NCI-H1092 (cell line): ENCODE measurements at places on chromosomes 6 and 20.

GRCh38 chr20:1450926-1451491 is 15.6 kb downstream of the NSFL1C start:
- DNase-seq, result no peak

GRCh38 chr6:154164397-154164796 is 125.4 kb downstream of the OPRM1 start:
- no peak for DNase-seq

- DNase-seq, result no peak
These were observed 188.6 kb downstream of the ZDHHC14 start for GRCh38 chr6:157569543-157569942.

DNA sequence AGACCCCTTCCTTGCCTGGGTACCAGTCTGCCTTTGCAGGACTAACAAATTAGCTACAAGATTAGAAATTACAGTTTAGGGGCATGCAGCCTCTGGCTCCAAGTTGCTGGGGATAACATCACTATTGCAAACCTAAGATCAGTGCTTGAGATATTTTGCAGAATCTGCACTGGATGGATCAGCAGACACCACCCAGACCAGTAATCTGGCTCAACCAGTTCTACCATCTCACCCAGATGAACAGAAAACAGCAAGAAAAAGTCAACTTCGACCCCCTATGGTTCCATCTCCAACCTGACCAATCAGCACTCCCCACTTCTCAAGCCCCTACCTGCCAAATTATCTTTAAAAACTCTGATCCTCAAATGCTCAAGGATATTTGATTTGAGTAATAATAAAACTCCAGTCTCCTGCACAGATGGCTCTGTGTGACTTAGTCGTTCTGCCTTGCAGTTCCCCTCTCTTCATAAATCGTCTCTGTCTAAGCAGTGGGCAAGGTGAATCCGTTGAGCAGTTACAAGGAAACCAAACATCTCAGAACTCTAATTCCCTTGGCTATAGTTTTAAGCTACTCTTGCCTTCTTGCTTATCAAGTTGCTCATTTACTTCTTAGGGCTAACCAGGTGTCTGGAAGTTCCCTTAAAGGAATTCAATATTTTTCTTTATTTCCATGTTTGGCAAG is 16.1 kb upstream of the LMBRD1 start:
- DNase-seq, result no peak

DNA sequence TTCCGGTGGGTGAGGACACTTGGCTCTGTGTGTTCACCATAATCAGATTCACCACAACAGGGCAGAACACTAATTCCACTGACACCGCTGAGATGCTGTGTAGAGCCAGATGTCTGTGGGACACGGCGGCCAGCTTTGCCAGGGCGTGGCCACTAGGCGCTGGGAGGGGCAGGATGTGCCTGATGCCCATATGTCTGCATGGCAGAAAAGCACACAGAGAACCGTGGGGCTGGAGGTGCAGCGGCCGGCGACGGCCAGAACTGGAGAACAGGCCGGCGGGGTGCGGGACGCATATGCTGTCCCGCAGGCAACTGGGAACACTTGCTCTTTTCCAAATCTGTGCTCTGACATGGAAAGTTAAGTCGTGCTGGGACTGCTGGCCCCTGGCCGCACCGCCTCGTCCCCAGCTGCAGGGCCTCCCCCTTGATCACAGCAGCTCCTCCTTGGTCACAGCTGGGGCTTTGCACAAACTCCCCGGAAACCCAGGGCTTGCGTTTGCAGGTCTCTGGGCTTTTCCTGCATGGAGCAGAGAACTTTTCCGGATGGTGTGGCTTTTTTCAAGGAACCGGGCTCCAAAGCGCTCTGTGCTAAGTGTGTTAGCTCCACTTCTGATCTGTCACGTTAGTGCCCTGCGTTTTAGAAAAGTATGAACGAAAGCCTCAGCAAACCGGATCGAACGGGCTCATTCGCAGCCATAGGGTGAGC is 31.1 kb downstream of the NTSR1 start:
- no peak for DNase-seq

GRCh38 chr6:89438248-89438647 is 5.3 kb downstream of the ANKRD6 start:
- no peak for DNase-seq

DNA sequence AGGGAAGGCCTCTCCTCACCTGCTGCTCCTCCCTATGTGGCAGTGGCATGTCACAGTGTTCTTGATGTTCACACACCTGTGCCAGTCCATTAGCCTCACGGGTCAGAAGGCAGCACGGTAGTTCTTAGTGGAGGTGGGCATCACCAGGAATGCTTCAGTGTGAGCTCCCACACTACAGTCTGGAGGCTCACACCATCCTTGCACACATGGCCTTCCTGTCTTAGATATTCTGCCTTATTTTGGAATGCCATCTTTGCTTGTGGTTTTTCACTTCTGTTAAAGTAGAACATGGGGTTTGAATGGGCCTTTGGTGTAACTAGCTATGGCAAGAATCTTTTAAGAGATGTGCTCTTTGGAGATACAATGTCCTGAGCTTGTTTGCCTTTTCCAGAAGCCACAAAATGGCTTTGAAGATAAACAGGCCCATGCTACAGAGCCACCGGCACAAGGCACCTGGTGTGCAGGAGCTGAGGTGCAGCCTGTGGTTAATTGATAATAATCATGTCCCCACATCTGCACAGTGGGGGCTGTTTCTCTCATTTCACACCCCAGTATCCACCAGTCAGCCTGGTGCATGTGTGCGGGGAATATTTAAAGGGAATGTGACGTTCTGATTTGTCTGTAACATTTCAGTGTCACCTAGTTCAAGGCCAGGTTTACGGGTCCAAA is 3.2 kb upstream of the SLC17A9 start:
- DNase-seq, result no peak

GRCh38 chr6:19547507-19547906 is 289.7 kb upstream of the ID4 start:
- no peak for DNase-seq

GRCh38 chr6:44074439-44074812 is 52.8 kb downstream of the MRPL14 start:
- DNase-seq, result no peak

DNA sequence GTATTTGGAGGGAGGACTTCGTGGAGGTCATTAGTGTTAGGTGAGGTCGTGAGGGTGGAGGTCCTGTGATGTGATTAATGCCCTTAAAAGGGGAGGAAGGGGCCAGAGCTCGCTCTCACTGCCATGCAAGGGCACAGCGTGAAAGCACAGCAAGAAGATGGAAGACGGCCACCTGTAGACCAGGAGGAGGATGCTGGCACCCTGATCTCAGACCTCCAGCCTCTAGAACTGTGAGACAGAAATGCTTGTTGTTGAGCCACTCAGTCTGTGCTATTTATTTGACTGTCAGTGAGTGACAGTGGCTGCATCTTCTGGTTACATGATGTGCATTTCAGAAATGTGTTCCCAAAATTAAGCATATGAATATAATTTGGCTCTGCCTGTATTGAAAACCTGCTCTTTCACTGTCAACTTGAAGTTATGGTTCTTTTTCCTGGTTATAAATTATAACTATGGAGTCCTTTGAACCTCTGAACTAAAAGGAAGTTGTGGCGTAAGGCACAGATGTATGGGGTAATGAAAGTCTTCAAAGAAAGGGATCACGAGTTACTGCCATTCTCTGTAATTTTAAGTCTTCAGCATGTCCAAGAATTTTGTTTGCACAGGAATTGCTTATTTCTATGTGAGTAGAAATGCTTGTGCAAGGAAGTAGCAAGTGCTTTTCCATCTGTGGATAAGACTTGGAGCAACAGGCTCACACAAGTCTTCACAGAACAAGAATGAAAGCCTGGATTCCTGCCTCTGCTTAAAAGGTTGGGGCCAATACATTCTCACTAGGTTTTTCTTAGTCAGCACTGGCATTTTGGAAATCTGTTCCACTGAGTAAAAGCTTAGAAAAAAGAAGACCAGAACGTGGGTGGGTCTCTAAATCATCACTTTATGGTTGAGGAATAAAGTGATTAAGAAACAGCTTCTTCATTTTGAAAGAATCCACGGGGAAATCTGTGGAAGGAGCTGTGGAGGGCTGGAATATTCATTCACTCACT is 10.3 kb downstream of the PPP1R14C start:
- DNase-seq, result no peak

DNA sequence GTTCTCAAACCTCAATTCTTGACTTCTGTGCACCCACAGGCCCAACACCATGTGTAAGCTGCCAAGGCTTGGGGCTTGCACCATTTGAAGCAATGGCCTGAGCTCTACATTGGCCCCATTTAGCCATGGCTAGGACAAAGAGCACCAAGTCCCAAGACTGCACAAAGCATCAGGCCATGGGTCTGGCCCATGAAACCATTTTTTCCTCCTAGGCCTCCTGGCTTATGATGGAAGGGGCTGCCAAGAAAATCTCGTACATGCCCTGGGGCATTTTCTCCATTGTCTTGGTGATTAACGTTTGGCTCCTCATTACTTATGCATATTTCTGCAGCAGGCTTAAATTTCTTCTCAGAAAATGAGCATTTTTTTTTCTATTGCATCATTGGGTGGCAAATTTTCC is 1128.7 kb upstream of the ADGRB3 start:
- DNase-seq, result no peak

DNA sequence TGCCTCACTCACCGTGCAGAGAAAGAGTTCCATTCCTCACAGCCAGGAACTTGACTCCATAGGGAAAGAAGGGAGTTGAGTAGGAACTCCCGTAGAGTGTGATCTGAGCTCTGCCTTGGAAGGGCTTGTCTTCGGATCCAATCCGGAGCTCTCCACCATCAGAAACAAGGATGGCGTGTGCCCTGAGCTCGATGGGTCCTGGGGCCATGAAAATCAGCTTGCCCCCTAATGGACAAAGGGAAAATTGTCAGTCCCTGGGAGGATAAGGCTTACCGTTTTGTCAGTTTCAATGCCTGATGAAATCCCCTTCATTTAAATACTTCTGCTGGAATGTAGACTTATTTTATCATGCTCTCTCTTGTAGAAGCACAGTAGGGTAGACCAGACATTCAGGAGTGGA is 153.3 kb downstream of the PKHD1 start:
- DNase-seq, result no peak

DNA sequence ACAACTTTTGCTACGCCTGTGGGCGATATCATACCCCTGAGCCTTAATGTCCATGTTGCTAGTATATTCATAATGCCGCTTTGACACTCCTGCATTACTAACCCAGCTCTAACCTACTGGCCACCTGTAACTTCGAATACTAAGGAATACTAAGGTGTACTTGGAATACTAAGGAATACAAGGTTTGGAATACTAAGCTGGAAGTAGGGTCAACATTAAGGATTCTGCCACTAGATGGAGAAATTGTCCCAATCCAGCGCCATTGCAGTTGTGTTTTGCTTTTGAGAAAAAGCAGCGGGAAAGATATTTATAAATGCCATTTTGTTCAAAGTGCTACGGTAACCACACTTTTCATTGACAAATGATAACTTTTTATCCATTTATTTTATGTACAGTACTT is 10.7 kb downstream of the TBXT start:
- no peak for DNase-seq

DNA sequence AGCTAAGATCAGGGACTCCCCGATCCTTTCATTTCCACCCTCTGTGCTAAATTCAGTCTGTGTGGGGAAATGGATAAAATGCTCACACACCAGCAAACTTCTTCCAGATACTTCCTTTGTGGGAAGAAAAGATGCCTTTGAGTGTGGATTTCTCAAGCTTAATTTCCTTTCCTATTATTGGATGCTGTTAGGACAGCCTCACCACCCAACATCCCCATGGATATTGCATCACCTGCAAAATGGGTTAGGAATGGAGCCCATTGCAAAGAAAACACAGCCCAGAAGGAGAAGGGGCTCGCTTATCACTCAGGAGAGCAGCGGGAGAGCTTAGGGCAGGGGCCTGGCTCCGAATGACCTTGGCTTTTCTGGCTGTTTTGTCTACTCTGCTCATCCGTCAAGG is 272.2 kb downstream of the CDC5L start:
- no peak for DNase-seq

DNA sequence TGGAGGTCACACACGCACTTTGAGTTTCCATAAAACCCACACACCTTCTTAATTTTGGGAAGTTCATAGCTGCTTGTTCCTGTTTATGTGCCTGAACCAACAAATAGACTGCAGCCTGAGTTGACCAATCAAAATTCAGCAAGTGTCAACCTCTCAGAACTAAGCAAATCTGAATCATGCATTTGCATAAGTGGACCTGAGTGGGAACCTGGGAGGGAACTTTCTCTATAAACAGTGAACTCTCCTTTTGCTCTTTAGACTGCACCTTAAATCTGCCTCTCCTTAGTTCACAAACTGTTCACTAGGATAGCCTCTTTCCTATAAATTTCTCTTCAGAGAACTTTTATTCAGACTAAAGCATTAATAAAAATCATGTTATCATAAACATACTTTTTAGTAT is 37.9 kb downstream of the SLC17A1 start:
- DNase-seq, result no peak

DNA sequence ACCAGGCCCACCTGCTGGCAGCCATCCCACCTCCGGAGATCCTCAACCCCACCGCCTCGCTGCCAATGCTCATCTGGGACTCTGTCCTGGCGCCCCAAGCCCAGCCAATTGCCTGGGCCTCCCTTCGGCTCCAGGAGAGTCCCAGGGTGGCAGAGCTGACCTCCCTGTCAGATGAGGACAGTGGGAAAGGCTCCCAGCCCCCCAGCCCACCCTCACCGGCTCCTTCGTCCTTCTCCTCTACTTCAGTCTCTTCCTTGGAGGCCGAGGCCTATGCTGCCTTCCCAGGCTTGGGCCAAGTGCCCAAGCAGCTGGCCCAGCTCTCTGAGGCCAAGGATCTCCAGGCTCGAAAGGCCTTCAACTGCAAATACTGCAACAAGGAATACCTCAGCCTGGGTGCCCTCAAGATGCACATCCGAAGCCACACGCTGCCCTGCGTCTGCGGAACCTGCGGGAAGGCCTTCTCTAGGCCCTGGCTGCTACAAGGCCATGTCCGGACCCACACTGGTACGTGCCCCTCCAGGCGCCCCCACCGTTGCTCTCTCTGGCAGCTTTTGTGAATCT is 1.1 kb downstream of the SNAI1 start:
- DNase-seq, result no peak

DNA sequence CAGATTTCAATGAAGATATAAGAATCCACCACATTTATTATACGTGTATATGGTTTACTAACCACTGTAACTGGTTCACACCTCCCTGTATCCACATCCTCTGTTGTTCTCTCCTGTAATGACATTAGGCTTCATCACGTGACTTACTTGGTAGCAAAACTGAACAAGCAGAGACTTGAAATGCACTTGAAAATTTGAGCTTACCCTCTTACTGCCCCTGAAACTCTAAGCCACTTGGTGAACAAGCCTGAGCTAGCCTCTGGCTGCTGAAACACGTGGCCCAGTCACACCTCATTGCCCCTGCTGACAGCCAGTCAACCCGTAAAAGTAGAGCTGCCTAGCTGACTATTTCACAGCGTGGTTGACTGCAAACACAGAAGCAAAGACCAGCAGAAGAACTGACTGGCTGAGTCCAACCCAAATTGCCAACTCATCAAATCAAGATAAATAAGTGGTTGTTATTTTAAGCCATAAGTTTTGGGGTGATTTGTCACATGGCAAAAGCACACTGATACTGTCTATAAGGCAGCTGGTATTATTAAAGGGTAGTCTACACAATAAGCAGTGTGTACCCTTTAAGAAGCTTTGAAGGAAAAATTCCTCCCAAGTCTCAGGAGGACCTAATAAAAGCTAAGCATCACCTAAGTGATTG is 109.0 kb downstream of the RALGAPA2 start:
- DNase-seq, result no peak
